ENCODE measurements at places on chromosomes 3 and 15.

GRCh38 chr3:122057671-122058070, 2.5 kb downstream of the CD86 start:
- no peak for DNase-seq

DNA sequence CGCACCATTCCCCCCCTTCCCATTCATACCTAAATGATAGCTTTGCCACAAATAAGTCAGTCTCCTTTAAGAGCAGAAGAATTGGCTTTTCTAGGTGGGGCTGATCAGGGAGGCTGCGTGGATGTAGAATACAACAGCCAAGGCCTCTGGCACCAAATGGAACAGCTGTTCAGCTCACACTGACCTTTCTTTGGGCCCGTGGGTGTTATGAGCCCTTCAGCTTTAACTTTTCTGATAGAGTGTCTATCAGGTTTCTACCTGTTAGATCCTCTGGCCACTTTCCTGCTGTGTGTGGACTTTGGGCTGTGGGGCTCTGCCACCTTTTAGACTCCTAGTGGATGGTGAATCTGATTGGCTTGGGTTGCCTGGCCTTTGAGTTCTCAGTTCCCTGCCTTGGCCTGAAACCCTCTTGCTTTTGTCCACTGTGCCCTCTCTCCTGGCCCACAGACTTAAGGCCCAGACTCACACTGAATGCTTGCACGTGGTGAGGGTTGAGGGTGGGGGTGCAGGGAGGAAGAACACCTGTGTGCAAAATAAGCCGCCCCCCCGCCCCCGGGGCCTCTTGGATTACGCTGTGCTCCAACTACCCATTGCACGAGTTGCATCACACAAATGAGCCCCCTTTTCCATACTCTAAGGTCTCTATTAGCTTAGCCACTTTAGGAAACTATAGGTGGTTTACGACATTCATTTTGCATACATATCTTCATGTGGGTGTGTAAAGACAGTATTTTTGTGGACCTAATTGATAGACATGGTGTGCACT, 1.3 kb upstream of the RFX7 start:
- no peak for DNase-seq

GRCh38 chr3:53174346-53175250, 13.6 kb downstream of the PRKCD start:
- DNase-seq, result no peak

GRCh38 chr15:85589851-85590250, 204.9 kb downstream of the KLHL25 start:
- no peak for DNase-seq

- no peak for DNase-seq
Observed at GRCh38 chr15:40550341-40551037, 14.4 kb downstream of the CCDC32 start.

DNA sequence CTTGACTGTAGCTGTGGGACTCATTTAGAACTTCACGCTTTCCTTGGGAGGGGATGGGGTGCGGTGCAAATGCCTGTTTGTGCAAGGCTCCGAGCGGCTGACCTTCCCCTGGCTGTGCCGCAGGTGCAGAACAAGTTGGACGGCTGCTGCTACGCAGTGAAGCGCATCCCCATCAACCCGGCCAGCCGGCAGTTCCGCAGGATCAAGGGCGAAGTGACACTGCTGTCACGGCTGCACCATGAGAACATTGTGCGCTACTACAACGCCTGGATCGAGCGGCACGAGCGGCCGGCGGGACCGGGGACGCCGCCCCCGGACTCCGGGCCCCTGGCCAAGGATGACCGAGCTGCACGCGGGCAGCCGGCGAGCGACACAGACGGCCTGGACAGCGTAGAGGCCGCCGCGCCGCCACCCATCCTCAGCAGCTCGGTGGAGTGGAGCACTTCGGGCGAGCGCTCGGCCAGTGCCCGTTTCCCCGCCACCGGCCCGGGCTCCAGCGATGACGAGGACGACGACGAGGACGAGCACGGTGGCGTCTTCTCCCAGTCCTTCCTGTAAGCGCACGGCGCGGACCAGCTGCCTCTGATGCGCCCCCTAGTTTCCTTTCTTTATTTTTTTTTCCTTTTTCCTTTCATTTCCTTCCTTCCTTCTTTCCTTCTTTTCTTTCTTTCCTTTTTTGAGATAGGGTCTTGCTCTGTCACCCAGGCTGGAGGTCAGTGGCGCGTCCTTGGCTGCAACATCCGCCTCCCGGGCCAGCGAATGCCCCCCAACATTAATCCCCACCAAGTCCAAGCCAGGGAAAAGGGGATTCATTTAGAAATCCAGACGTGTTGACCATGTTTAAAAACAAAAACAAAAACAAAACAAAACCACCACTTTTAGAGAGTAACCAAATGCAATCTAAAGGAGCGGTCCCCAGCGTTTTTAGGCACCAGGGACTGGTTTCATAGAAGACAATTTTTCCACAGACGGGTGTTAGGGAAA, 42.7 kb downstream of the EIF2AK4 start:
- peak; percentile 35 for DNase-seq

- no peak for DNase-seq
Observed at GRCh38 chr3:89300526-89300925, 193.1 kb downstream of the EPHA3 start.

DNA sequence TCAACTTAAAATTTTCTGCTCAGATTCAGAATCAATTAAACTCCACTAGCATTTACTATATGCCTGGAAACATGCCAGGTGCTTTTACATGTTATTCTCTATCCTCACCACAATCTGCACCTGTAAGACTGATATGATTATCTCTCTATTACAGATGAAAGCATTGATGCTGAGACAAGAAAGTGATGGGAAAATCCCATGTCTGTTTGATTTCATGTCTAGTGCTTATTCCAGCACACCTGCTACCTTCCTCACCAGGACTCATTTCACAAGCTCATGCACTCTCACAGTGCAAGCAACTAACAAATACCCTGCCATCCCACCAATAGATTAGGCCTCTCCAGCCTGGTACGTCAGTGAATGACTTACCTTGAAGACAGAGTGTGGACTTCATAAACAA, 25.0 kb upstream of the BCL6 start:
- no peak for DNase-seq

- no peak for DNase-seq
Observed at GRCh38 chr3:155704061-155704460, 40.8 kb downstream of the PLCH1 start.

- DNase-seq, result no peak
Observed at GRCh38 chr3:44117239-44117638, 124.4 kb upstream of the TOPAZ1 start.

- no peak for DNase-seq
Observed at GRCh38 chr3:82743196-82743595, 981.8 kb upstream of the GBE1 start.
